GM13977 (cell line): ENCODE measurements at places on chromosomes 5 and 9.
A peak's percentile ranks its signal among the peaks of the same experiment; 100 is the strongest.

- DNase-seq = no peak
These were observed 222.9 kb downstream of the KIAA0825 start for GRCh38 chr5:94395468-94395867.

- no peak for DNase-seq
These were observed 165.5 kb upstream of the CD180 start for GRCh38 chr5:67361932-67362729.

GRCh38 chr5:132547269-132547668, 3.9 kb upstream of the IL5 start:
- DNase-seq = no peak

GRCh38 chr5:68848091-68848490, 245.7 kb upstream of the SLC30A5 start:
- no peak for DNase-seq

- DNase-seq = no peak
These were observed 493.5 kb downstream of the EBF1 start for GRCh38 chr5:158606233-158606632.

GRCh38 chr5:83473346-83474160, 2.0 kb downstream of the VCAN start:
- peak; percentile 89 for DNase-seq

- no peak for DNase-seq
These were observed 23.5 kb downstream of the IL7R start for GRCh38 chr5:35880156-35880555.

DNA sequence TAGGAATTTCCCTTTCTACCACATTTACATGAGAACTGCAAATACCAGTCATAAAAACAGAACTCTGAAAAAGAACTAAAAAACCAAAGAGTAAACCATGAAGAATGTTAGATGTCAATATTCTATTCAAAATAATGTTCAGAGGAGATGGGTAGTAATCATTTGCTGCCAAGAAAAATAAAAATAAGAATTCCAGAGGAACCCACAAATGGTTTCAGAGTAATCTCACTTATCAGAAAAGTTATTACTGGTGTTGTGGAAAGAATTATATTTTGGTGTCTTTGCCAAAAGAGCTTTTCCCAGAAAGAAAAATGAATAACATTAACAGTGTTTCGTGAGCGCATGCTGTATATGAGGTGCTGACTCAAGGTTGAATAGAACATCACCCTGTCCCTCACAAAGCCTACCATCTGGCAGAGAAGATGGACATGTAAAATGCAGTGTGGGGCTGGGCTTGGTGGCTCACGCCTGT, 35.6 kb downstream of the GPR21 start:
- no peak for DNase-seq

DNA sequence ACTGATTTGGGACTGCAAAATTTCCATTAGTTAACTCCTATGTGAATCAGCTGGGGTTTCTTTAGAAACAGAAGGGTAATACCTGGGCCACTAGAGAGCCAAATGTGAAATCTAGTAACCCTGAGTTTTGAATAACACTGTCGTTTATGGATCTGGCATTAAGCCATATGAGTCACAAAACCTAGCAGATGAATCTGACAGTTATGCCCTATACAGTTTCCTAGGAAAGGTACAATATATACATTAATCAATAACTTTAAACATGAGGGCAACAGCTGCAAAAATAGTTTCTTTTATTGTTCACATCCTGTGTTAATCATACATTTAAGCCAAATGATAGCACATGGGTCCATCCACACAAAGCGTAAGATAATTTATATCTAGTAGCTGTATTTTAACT, 56.9 kb downstream of the PAM start:
- DNase-seq = no peak

DNA sequence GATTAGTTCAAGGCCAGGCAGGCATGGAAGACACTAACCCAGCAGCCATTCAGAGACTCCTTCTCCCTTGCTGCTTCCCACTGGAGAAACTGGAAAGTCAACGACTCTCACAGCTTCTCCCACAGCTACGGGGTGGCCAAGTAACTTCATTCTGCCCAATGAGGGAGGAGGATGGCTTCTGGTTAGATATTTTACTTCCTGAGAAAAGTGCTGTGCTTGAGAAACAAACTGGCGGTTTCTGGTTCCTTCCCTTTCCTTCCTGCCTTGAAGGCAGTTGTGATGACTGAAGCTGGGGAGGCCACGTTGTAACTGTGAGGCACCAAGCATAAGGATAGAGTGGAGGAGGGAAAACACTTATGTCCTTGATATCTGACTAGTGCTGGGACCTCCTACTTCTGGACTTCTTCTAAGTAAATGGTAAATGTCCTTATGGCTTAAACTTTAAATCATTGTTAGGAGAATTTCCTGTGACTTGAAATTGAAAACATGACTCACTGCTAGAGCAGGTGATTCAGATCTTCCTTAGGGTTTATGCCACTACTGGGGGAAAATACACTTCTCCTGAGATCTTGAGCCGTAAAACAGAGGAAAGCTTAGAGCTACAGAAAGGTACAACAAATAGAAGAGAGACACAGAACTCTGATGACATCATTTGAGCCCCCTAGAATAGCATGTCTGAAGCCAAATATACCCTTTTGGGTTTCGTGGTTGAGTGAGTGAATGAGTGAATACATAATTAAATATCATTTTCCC, 3.1 kb upstream of the GNPDA1 start:
- DNase-seq = no peak

DNA sequence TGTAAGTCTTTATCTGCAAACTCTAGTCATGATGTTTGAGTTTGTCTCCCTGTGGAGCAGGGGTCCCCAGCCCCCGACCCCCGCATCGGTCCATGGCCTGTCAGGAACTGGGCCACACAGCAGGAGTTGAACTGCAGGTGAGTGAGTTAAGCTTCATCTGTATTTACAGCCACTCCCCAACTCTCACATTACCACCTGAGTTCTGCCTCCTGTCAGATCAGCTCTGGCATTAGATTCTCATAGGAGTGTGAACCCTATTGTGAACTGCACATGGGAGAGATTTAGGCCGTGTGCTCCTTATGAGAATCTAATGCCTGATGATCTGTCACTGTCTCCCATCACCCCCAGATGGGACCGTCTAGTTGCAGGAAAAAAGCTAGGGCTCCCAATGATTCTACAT, 7.0 kb downstream of the C9orf85 start:
- DNase-seq = no peak

- DNase-seq = no peak
These were observed 9.1 kb downstream of the BRD3 start for GRCh38 chr9:134058716-134059115.

DNA sequence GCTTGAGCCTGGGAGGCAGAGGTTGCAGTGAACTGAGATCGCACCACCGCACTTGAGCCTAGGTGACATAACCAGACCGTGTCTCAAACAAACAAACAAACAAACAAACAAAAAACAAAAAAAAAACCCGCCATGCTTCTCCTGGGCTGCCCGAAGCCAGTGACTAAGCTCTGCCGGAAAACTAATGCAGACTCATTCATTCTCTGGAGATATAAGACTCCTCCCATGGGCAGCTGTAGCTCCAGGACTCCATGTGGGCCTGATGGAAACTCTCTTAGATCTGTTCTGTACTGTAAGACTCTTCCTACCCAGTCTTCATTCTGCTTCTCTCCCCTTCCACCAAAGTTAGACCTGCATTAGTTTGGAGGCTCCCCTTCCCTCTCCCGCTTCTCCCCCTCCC, 11.1 kb downstream of the GLDC start:
- no peak for DNase-seq

GRCh38 chr9:107732781-107733522, 243.4 kb upstream of the KLF4 start:
- no peak for DNase-seq

DNA sequence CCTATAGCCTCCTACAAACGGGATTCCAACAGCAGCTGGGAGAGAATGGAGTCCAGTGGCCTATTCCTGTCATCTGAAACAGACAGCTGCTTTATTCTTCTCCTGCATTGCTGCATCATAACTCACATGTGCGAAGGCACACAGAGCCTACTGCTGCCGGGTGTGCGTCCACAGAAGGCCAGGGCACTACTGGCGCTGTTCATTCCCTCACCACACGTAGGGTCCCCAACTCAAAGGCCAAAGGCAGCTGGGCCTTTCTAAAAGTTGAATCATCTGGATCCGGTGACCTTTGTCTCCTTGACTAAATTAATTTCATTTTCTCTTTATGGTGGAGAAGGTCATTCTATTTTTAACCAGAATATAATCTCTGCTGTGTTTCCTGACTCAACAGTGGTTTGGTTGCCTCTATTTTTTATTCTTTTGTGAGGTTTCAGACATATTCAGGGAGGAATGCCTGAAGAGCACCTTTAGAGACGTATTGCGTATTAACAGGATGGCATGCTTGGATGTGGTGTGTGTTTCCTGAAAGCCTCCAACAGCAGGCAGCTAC, 10.8 kb upstream of the SPATA24 start:
- DNase-seq = no peak

DNA sequence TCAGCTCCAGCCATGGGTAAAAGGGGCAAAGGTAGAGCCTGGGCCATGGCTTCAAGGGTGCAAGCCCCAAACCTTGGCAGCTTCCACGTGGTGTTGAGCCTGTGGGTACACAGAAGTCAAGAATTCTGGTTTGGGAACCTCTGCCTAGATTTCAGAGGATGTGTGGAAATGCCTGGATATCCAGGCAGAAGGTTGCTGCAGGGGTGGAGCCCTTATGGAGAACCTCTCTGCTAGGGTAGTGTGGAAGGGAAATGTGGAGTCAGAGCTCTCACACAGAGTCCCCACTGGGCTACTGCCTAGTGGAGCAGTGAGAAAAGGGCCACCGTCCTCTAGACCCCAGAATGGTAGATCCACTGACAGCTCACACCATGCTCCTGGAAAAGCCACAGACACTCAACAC, 117.1 kb downstream of the NREP start:
- DNase-seq = no peak

GRCh38 chr5:31131381-31131891, 62.0 kb upstream of the CDH6 start:
- no peak for DNase-seq

- DNase-seq = no peak
These were observed 86.8 kb downstream of the MAPKAP1 start for GRCh38 chr9:125620216-125620615.

DNA sequence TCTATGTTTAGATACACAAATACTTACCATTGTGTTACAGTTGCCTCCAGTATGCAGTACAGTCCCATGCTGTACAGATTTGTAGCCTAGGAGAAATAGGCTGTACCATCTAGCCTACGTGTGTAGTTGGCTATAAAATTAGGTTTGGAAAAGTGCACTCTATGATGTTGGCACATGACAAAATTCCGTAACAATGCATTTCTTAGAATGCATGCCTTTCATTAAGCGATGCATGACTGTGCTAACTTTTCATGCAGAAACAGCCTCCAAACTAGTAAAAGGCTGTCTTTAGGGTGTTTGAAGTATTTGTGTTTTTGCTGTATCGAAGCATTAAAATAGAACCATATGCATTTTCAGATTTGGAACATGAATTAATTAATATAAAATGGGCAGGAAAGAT, 157.9 kb downstream of the RMI1 start:
- no peak for DNase-seq

DNA sequence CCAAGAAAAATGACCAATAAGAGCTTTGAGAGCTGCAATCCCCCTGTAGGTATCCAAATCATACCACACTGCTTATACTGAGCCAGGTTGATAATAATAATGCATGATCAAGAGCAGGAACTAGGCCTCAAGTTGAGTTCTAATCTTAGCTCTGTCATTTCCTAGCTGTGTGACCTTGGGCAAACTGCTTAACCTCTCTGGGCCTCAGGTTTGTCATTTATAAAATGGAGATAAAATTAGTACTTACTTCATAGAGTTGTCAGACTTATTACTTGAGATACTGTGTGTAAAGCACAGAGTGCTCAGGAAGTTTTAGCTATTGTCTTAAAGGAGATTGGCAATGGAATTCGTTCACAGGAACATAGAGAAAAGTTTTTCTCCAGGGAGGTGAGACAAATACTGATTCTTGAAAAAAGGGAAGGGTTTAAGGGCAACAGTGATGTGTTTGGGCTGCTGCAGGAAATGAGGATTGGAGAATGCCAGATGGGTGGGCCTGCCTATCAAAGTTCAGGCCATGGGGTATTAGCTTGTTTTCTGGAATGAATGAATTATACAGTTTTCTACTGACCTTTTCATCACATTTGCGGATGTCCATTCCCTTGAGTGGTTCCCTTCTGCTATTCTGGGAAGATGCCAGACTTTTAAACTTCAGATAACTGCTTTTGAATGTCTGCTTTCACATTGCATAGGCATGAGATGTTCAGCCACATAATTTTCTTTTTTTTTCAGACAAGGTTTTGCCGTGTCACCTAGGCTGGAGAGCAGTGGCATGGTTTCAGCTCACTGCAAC, 10.2 kb upstream of the ATP6V0E1 start:
- no peak for DNase-seq

GRCh38 chr5:52859628-52860027, 71.9 kb downstream of the ITGA1 start:
- no peak for DNase-seq

DNA sequence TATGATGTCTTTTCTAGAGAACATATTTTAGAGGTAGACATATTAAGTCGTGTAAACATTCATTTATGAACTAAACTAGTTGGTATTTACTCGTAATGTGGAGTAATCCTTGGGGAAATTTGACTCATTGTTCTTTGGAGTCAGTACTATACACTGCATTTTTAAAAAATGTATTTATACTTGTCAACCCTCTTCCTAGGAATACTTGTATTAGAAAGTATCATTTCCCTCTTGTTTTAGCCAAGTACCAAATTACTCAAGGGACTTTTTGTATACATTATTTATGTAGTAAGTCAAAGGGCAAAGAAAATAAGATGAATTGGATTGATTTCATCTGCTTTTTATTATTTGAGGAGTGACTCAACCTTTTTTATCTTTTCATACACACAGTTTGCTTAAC, 248.1 kb upstream of the IZUMO3 start:
- DNase-seq = no peak

- DNase-seq = peak; percentile 61
These were observed 4.0 kb upstream of the NIPSNAP3A start for GRCh38 chr9:104743376-104743985.
